ENCODE measurements at places on chromosomes 2 and 18. TPM values are rescaled to one million over a fixed set of nuclear protein-coding genes. Genes with fewer than 3 reads are reported as not detected.

DNA sequence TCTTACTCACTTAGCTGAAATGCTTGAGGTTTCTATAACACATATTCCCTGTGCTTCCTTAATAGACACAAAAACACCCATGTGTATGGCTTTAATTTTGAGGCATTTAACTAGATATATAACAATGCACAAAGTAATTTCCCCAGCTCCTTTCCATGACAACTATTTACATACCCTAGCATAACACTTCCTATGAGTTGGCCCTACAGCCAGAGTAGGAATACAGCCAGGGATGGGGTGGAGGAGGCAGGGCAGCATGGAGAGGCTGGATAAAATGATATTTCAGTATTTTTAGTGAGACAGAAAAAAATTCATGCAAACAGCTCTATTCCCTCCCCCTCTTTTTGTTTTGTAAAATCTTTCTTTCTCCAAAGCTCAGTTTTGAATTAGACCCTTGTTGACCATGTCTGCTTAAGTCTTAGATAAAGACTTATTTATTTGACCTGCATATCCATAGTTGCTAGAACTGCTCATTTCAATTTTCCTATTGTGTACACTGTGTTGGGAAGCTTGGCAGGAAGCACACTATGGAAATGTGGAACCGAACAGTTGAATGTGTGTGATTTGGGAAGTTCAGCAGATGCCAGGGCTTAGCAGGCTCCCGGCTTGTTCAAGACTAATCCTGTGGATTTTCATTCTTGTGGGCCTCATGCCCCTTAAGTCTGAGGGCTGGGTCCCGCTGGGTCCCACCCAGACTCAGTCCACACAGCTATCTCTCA, 11.2 kb upstream of the B3GNT2 start:
- DNase-seq = no peak

- DNase-seq = no peak
Observed at GRCh38 chr2:240431271-240431660, 4.2 kb upstream of the GPC1 start.

- DNase-seq = no peak
Observed at GRCh38 chr18:4230450-4231168, 224.5 kb downstream of the DLGAP1 start.

DNA sequence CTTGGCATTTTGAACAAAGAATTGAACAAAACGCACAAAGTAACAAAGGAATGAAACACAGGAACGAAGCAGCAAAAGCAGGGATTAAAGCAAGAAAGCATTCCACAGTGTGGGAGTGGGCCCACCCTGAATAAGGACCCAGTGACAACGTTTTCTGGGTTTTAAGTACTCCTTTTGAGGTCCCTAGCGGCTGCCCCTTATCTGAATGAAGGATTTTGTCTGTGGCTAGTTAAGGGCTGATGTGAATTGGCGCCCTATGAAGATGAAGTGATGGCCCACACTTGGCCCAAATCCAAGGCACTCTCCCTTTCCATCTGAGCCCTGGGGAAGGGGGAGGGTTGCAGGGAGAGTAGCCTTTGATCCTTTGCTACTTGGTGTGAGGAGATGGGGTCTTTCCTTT, 7.8 kb upstream of the CCDC141 start:
- no peak for DNase-seq

DNA sequence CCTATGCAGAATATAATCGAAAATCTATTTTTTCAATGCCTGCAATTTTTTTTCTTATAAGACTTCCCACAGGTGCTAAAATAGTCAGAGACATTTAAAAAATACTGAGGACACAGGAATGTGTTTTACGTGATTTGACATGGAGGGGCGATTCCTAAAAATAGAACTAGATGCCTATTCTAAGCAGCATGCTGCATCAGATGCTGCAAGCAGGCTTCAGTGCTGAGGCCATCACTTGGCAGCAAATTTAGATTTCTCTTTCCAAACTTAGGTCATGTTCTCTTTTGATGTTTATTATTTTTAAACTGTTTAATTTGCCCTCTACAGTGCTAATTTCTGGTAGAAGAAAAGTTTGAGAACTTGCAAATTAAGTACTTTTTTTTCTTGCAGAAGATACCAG, 43.7 kb upstream of the NCK2 start:
- DNase-seq = no peak

DNA sequence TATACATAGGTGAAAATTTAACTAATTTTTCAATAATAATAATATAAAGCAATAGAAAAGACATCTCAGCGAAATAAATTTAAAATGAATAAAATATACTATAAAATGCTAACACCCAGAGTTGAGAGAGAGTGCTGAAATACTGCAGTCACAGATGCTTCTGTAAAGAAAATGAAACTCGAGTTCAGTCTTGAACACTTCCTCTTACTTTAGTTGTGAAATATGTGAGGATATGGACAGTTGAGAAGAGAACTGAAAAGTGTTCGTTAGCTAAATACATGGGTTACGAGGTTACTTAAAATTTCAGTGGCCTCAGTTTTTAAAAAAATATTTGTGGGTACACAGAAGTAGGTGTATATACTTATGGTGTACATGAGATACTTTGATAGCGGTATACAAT, 106.8 kb downstream of the DNAH7 start:
- no peak for DNase-seq

DNA sequence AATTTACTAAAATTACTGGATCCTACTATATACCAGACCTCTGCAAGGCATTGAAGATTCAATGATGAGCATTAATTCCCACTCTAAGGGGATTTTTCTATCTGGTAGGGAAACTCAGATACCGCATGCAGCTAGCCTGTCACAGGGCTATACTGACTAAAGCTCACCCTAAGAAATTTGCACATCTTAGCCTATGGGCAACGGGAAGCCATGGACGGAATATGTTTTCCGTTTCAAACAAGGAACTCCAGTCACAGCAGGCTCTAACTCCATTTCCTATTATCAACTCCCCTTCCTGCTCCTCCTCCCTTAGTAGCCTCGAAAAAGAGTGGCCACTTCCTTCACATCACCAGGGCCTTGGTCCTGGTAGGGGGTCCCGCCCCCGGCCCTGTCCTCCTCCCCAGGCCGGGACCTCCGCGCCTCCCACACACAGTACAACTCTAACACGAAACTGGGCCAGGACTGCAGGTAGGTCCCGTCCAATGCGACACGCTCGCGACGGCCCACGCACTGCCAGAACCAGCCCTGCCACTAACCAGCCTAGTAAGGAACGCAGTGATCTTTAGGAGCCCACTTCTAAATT, 659 bp upstream of the COX5B start:
- DNase-seq = no peak

- no peak for DNase-seq
Observed at GRCh38 chr2:159971365-159972152, 90.9 kb downstream of the PLA2R1 start.

GRCh38 chr18:37698508-37699040, 133.0 kb upstream of the CELF4 start:
- no peak for DNase-seq

- no peak for DNase-seq
Observed at GRCh38 chr2:144801766-144802165, 281.8 kb upstream of the ZEB2 start.

GRCh38 chr2:239264492-239264837, 136.4 kb downstream of the HDAC4 start:
- no peak for DNase-seq

DNA sequence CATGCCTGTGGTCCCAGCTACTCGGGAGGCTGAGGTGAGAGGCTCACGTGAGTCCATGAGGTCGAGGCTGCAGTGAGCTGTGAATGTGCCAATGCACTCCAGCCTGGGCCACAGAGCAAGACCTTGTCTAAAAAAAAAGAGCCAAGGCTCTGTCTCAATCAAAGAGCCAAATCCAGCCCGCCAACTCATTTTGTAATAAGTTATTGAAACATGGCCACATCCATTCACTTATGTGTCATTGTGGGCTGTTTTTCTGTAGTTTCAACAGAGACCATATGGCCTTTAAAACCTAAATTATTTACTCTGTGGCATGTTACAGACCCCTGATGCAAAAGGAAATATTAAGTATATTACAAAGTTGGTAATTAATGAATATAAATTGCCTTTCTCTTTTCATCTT, 60.8 kb downstream of the GPR39 start:
- no peak for DNase-seq

- no peak for DNase-seq
Observed at GRCh38 chr2:203650860-203651613, 55.4 kb upstream of the CD28 start.

- DNase-seq = no peak
Observed at GRCh38 chr2:850429-850828, 100.2 kb upstream of the SNTG2 start.

Gene TMEM200C
- 1.6 TPM for polyA plus RNA-seq

Gene SULT1C2
- polyA plus RNA-seq = 113 TPM

Gene TMEM182
- polyA plus RNA-seq = 8.8 TPM

Gene MEX3C
- 78.8 TPM for polyA plus RNA-seq

Gene DYTN
- polyA plus RNA-seq = not detected

Gene GYPC
- 60.5 TPM for polyA plus RNA-seq

Gene MARCHF4
- 0.11 TPM for polyA plus RNA-seq

Gene EMILIN2
- polyA plus RNA-seq = 13.5 TPM

Gene CDK15
- polyA plus RNA-seq = 1.3 TPM

Gene SLC35F5
- polyA plus RNA-seq = 115 TPM

Gene SLC40A1
- polyA plus RNA-seq = 120 TPM

Data from renal cortex interstitium (tissue), 15 donors.